ENCODE measurements at places on chromosomes 7 and 10.

- DNase-seq, result no peak
Observed at GRCh38 chr7:158422887-158423560, 164.6 kb downstream of the PTPRN2 start.

GRCh38 chr10:7813481-7813880, 4.8 kb upstream of the TAF3 start:
- DNase-seq, result no peak

GRCh38 chr10:62618576-62619412, 185.7 kb upstream of the ADO start:
- DNase-seq, result no peak

DNA sequence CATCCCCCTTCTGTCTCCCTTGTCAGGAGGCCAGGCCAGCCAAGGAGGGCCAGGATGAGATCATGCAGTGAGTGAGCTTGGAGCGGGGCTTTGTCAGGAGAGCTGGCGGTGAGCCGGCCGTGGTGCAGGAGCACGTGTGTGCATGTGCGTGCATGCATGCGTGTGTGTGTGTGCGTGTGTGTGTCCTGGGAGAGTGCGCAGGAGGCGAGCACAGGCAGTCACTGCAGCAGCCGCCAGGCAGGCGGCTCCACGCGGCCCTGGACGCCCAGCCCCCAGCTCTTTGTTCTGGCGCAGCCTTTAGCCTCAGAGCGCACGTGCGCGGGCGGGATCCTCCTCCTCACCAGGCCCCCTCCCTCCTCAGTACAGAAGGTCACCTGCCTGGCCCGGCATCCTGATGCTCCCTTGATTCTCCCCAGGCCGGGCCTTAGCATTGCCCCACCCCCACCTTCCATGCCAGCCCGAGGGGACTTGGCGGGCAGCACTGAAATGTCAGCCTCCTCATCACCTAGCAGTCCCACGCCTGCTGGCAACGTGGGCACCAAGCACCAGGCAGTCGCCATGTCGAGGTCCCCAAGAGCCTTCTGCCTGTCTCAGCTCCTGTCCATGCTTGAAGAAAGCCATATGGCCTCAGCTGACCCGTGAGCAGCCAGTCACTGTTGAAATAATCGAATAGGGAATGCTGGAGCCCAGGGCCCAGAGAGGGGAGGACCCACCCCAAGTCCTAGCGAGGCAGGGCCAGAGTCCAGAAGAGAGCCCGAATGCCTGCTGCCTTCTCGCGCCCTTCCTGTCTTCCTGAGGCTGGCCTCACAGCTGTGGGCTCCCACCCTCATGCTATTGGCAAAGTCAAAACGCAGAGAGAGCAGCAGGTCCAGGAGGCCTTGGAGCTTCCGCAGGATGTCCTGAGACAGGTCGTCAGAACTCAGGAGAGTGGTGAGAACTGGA, 125.9 kb upstream of the PPIF start:
- DNase-seq, result no peak

DNA sequence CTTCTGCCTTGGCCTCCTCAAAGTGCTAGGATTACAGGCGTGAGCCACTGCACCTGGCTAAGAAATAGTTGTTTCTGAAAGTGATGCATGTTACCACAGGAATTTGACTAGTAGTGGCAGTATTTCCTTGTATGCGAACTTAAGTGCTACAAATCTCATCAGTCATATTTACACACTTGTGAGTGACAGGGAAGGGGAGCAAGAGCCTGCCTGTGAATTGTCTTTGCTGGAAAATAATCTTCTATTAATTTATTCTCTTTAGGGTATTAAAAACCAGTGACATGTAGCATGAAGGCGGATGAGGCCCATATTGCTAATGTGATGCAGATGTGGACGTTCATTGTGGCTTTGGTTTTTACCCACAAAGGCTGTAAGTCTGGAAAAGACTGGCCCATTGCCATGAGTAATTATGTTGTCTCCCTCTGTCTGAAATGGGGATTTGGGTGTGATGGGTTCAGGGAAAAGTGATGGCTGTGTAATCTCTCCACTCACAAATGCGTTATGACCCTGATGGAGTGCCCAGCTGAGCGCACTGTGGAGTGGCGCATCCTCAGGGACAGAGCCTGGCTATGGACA, 97.6 kb downstream of the CCNY start:
- no peak for DNase-seq

DNA sequence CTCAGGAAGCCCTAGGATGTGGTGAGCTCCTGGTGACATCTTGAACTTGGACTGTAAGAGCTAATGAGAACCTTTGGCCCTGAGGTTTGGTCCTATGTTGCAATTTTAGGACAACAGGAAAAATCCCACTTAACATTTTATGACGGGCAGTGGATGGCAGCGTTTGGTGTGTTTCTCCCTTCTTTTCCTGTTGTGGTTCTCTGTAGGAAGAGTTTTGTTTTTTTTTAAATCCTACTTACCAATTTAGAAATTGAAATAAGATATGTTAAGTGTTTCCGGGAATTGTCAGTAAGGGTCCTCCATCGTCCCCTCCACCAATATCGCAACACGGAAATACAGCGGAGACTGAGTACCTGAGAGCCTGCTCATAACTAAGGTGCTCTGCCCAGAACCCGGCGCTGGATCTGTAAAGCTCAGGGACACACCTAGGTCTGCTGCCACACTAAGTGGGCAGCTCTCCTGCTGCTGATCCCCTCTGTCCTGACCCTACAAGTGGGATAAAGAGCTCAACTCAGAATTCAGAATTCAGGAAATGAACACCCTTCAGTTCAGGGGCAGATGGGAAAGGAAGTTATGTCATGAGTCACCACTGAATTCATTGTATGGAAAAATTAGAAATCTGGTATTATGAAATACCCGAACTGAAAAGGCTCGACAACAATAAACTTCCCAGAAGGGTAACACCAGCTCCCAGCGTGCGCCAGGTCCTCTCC, 9.1 kb upstream of the PROSER2 start:
- DNase-seq, result no peak

- no peak for DNase-seq
Observed at GRCh38 chr7:79988653-79989052, 146.0 kb upstream of the GNAI1 start.

GRCh38 chr10:54985732-54986131, 184.7 kb upstream of the PCDH15 start:
- no peak for DNase-seq

- DNase-seq, result no peak
Observed at GRCh38 chr10:99788598-99789256, 6.3 kb downstream of the ABCC2 start.

All from activated CD8-positive, alpha-beta memory T cell treated with anti-CD3 and anti-CD28 coated beads for 1 hour (primary cell).